ENCODE measurements at places on chromosomes 5 and 9. TPM values are rescaled to one million over a fixed set of nuclear protein-coding genes. Genes with fewer than 3 reads are reported as not detected.

The CCDC192 gene
- not detected for total RNA-seq

The WDR5 gene
- 15.0 TPM for total RNA-seq

The MAN2A1 gene
- 40.2 TPM for total RNA-seq

The ST8SIA4 gene
- total RNA-seq: 2.0 TPM

The CCDC127 gene
- total RNA-seq: 7.5 TPM

The NME5 gene
- 1.8 TPM for total RNA-seq

DNA sequence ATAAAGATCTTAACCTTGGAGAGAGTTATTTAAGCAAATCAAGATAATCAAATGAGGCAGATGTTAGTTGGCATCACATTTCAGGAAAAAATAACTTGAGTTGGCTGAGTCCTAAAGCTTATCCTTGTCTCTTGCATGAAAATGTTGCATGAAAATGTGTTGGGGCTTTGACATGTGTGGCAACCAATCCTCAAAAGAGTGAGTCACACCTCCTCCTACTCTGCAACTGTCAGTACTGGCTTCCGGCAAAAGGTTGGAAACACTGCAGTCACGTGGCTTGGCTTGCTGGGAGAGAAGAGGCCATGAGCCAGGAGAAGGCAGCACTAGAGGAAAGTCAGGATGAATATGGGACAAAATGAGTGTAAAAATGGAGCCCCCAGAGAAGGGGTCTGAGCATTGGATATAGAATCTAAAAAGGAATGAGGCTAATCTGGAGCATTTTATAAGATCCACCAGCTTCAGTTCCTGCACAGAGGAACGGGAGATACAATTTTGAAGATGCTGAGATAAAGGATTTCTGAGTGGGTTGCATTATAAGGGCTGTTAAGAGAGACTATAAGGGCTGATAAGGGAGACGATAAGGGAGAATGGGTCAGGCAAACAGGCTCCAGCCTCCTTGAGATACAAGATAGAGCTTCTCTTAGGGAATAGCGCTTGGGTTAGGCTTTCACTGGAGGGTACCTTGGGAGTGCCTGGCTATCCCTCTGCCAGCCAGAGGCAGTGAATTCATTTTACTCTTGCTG is 43.1 kb downstream of the SPATA31D1 start:
- no peak overlapping the region for H3K27ac ChIP-seq
- H3K27me3 ChIP-seq: no peaks in the 10 kb centered on the region
- no peaks in the 10 kb centered on the region for H3K4me1 ChIP-seq

DNA sequence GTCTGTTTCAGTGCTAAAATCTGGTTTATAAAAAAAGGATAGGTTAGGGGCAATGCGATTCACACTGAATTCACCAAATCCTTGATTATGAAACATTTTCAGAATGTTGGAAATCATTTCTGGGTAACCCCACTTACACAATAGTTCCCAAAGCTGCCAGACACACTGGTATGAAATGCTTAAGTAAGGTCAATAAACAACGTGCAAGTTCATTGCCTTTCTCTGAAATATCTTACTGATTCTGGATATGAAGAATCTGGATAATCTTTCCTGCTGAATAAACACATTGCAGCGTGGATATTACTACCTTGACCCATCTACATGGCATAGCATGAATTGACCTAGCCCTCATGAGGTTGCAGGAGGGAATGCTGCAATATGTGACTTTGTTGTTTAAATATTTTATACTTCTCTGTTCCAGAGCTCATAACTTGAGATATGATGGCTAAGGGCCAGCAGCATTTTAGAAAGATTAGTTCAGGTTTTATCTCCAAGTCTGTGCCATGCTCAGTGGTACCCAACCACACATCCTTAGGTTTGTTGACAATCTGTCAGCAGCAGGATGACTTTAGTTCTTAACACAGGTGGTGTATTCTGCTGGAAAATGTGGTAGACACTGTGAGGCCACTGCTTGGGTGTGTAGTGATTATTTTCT is 121.0 kb downstream of the NREP start:
- no peak overlapping the region for H3K27ac ChIP-seq
- no peaks in the 10 kb centered on the region for H3K36me3 ChIP-seq
- DNase-seq: no peak

- no peak overlapping the region for H3K4me3 ChIP-seq
- H3K36me3 ChIP-seq: no peaks in the 10 kb centered on the region
- no peaks in the 10 kb centered on the region for H3K4me1 ChIP-seq
- peaks cover 23% of the 10 kb centered on the region for H3K27me3 ChIP-seq
- H3K27ac ChIP-seq: no peak overlapping the region
- DNase-seq: peak; percentile 51
Measured at GRCh38 chr9:135584934-135585333, 23.4 kb downstream of the PAEP start.

GRCh38 chr5:158409507-158409906 is 550.6 kb upstream of the CLINT1 start:
- no peak overlapping the region for H3K27ac ChIP-seq
- H3K4me1 ChIP-seq: no peaks in the 10 kb centered on the region
- H3K27me3 ChIP-seq: no peaks in the 10 kb centered on the region
- H3K36me3 ChIP-seq: no peaks in the 10 kb centered on the region

DNA sequence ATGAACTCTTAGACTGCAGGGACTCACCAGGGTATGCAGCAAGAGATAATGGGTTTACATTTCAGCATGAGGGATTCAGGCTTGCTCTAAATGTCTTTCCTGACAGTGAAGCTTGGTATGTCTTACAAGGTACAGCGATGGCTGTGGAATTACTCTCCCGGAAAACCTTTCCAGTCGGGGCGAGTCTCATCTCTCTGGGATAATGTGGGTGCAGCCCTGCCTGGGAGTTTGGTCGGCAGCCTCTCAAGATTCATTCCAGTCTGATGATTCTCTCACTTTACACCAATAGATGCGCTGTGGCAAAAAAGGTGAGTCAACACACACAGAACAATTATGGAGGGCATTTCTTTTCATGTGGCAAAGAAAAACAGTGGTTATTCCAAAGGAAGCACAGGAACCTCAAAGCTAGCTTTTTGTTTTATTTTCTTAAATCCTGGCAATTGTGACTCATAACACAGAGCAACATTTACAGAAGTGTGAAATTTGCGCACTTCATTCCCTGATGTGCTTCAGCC is 190.3 kb downstream of the DCP2 start:
- H3K27ac ChIP-seq: no peak overlapping the region
- H3K4me1 ChIP-seq: no peaks in the 10 kb centered on the region
- H3K4me3 ChIP-seq: no peak overlapping the region
- no peaks in the 10 kb centered on the region for H3K27me3 ChIP-seq
- no peak for DNase-seq
- no peaks in the 10 kb centered on the region for H3K36me3 ChIP-seq

DNA sequence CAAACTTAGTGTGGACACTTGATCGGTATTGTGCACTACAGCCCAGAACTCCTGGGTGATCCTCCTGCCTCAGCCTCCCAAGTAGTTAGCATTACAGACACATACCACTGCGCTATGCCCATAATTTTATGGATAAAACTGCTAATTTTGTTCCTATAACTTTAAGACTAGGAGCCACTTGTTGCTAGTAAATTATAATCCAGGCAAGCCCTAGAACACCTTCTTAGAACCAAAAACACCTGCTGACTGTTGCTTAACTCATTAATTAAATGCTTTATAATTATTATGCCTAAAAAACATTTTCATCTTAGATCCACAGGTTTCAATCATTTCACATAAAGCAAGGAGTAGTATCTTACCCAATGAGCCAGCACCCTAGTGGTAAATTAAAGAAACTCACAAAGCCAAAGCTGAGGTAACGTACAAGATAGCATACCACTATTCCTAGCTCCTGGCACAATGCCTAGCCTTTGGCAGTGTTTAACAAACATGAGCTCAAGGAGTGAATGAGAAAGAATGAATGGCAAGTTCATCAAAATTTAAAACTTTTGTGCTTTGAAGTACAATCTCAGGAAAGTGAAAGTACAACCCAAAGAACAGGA is 5.4 kb downstream of the MRPS27 start:
- H3K4me1 ChIP-seq: peaks cover 19% of the 10 kb centered on the region
- H3K4me3 ChIP-seq: no peak overlapping the region
- peaks cover 49% of the 10 kb centered on the region for H3K36me3 ChIP-seq
- DNase-seq: no peak
- H3K27me3 ChIP-seq: no peaks in the 10 kb centered on the region
- no peak overlapping the region for H3K27ac ChIP-seq
